RKO (cell line): ENCODE measurements at places on chromosomes 3 and 15.
A peak's percentile ranks its signal among the peaks of the same experiment; 100 is the strongest.

GRCh38 chr15:94682171-94682570 is 450.8 kb downstream of the MCTP2 start:
- no peak for DNase-seq

DNA sequence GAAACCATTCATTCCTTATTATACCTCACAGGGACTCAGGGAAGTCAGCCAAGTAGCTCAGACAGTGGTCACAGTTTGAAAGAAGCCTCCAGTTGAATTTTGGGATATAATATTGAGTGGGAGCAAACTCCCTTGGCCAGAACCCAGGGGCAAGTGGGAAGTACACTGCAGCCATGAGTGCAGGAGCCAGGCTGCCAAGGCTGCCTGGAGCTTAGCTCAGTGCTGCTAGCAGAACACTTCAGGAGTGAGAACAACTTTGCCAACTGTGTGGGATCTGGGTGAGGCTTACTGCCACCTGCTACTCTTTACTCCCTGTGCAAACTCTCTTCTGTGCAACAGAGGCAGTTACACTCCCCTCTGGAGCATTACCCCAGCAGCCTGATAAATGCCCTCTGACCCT is 4.6 kb downstream of the OR5K3 start:
- no peak for DNase-seq

DNA sequence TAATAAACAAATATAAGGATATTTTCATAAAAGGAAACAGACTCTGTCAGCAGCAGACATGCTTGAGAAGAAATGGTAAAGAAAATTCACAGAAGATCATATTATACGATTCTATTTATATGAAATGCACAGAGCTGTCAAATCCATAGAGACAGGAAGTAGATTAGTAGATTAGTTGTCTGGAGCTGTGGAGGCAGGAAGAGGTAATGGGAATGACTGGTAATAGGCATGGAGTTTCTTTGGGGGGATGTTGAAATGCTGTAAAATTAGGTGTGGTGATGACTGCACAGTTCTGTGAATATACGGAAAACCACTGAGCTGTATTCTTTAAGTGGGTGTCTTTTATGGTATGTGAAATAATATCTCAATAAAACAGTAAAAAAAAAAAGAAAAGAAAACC is 35.3 kb downstream of the CEP152 start:
- DNase-seq, result no peak

GRCh38 chr3:149080011-149080698 is 6.2 kb downstream of the HLTF start:
- no peak for DNase-seq

- DNase-seq, result no peak
These were observed 52.2 kb downstream of the EFHB start for GRCh38 chr3:19881852-19882251.

DNA sequence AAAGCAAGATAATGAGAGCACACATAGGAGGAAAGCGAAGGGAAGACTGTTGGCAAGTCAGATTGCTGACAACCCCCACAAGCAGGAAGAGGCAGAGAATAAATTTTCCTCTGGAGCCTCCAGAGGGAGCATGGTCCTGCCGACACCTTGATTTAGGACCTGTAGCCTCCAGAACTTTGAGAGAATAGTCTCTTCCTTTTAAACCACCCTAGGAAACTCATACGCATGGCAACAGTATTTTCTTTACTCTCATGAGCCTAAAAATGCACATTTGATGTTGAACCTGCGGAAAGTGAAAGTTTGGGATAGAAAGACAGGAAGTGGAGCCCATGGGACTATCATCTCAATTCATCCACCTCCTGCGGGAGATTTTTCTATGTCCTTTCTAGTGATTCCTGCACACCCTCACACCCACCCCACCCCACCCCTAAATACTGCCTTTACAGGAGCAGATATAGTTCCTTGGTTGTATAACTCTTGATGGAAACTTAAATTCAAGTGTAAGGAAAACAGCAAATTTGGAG is 116.7 kb upstream of the LPP start:
- peak; percentile 62 for DNase-seq

- DNase-seq, result no peak
These were observed 134.6 kb downstream of the MEIS2 start for GRCh38 chr15:36965570-36966342.

- DNase-seq, result no peak
These were observed 502.1 kb downstream of the ZBBX start for GRCh38 chr3:166877971-166878370.

GRCh38 chr3:142888481-142889211 is at the start of gene PCOLCE2:
Gene PCOLCE2, minus strand, starts transcription at chr3:142889083. Its CDS starts 187 bp downstream, at chr3:142888896.
- DNase-seq, result no peak

DNA sequence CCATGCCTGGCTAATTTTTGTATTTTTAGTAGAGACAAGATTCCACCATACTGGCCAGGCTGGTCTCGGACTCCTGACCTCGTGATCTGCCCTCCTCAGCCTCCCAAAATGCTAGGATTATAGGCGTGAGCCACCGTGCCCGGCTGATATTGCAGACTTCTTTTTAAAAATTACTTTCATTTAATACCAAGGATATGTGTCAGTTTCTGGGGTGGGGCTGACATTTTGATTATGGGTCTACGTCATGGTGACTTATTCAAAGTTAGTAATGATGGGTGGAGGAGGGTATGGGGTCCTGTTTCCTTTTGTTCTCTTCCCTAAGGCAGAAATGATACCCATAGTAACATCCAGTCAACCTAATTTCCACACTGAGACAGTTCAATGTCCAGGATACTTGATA is 34.7 kb downstream of the GBE1 start:
- no peak for DNase-seq

GRCh38 chr3:172057059-172057458 is 17.7 kb downstream of the FNDC3B start:
- DNase-seq, result no peak

DNA sequence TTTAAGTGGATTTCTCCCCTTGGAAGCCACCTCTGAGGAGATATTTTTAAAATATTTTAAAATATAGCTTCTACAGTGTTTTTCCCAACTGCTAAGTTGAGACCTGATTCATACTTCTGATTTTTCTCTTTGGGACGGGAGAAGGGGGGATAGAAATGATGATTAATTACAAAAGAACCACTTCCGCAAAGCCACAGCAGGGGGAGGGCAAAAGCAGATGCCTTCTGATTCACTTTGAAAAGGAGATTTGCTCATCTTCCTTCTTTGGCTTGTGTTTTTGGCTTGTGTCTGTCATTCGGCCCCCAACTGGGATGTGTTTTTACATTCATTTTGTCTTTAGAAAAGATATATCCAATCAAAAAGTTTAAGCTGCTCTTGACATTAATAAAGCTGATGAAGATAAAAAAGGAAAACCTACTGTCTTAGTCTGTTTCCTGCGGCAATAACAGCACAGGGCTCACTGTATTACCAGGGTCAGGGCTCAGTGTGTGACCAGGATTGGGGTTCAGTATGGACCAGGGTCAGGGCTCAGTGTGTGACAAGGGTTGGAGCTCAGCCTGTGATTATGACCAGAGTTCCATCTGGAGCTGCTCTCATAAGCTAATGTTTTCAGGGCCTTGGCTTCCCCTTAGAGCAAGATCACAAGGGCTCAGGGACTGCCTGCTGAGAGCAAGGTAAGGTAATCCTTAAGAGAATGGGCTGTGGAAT is 223.2 kb downstream of the MTHFS start:
- DNase-seq, result peak; percentile 87
